Gastroesophageal sphincter (tissue), 4 donors: ENCODE measurements at places on chromosomes 12 and 14.

DNA sequence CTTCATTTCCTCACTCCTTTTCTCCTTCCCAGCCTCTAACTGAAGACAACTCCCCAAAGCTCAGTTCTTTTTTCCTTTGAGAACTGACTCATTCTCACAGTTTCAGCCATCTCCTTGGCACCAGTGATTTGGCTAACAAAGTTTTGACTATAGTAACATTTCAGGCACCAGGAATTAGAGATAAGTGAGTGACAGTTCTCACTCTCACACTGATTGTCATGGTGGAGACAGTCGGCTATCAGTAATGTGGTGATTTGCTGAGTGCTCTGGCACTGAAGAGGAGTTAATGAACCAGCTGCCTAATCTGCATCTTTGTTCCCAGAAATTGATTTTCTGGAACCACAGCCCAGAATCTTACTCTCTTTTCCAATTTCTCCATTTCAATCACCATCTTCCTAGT, 29.5 kb downstream of the HELB start:
- ATAC-seq = no peak

DNA sequence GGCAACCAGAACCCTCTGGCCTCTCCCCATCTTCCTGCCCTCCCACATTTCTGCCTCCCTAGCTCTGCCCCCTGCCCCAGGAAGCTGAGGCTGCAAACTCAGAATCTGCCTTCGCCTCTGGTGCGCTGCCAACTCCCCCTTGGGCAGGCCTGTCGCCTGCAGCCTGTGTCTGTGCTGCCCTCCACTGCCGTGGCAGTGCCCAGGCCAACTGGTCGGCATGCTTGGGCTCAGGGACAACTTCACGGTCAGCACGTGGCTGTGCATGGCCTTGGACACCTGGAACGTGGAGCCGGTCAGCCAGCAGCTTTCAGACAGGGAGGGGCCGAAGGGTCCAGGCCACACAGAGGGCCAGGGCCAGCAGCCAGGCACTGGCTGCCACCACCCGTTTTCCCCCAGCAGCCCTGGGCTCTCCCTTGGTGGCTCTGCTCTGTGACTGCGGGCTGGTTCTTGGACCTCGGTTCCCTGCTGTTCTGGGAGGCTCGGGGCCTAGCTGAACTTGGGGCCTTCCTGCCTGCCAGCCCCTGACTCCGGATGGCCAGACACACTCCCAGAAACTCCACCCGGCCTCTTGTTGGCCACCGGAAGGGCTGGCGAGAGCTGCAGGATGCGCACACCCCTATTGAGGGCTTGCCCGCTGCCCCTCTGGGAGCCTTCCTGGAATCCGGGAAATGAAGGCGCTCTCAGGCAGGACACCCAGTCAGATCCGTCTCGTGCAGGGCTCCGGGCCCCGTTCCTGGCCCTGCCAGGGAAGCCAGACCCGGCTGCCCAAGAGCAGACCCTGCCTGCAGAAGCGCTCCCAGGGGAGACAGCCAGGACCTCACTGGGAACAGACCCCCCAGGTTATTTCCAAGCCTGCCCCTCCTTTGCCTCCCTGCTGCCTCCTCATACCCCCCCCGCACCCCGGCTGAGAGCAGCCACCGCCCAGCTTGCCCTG, 34.2 kb upstream of the PPP1R13B start:
- no peak for ATAC-seq

DNA sequence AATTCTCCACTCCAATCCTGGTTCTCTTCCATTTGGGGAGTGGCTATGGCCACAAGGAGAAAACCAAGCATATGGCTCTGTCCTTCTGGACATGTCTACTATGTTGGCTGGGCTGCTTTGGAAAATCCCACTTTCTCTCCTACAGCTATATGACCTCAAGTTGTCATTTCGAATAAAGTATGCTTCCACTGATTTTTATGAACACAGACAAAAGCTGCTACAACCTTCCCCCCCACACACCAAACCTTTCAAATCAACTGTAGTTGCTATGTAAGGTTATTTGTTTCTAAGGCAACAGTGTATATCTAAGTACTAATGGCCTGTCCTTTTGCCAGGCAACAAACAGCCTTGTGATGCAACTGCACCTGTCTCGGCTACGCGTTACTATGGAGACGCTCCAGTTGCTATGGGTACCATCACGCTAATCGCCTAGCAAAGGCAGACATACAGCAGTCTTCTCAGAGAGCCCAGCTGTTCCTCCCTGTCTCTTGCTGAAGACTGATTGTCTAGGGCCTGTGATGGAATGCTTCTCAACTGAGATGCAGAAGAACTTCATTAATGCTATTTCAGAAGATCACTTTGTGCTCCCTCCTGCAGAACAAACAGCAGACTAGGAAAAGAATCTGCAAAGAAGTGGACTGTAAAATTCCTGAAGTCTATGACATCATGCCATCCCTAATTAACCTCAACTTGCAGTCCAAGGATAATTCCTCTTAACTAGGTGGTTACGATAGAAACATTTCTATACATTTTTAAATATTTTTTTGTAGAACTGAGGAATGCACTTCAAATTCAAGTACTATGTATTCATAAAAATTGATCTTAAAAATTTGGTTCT, 67.6 kb downstream of the FOXN3 start:
- peak; percentile 37 for ATAC-seq

DNA sequence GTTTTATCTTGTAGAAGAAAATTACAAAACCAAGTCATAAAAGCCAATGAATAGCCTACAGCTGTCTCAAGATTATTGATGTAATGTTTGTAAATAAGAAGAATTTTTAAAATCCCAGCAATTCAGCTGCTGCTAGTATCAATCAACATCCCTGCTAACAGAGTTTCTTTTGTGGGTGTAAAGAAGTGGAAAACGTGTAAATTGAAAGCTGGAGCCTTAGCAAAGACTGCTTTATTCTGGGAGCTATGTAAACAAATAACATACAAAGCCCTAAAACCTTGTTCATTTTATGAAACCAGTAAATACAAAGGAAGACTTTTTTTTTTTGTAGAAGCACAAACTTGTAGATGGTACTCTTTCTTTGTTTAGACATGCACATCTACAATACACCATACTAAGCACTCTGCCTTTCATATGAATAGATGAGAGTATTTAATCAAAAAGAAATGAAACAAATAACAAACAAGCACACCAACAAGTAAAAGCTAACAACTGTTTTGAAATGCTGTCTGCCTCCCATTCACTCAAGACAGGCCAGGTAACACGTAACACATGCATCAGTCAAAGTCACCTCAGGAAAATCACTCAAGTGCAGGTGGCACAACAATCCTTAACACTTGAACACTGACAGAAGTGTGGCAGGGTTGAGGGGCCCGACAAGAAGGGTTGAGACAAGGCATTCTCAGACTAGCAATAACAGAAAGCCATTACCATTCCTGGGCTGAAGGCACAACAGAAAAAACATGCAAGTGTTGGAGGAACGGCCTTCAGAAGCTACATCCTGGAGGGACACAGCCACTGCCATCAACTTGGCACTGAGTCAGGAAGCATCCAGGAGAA, 1364.0 kb upstream of the SEL1L start:
- no peak for ATAC-seq

DNA sequence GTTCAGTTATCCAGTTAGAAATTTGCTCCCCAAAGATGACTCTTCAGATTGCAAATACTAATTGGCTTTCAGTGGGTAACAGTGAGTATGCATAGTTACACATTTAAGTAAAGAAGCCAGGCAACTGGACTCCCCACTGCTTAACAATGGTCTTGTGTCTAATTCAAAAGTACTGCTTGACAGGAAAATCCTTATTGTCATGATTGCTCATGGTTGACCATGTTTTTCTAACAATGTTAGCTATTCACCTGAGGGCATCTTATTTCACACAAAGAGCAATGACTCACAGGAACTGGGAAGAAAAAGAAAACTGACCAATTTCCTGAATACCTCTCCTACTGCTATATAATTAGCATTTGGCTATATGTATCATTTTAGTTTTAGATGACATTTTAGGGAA, 33.7 kb upstream of the ALG10B start:
- ATAC-seq = no peak

DNA sequence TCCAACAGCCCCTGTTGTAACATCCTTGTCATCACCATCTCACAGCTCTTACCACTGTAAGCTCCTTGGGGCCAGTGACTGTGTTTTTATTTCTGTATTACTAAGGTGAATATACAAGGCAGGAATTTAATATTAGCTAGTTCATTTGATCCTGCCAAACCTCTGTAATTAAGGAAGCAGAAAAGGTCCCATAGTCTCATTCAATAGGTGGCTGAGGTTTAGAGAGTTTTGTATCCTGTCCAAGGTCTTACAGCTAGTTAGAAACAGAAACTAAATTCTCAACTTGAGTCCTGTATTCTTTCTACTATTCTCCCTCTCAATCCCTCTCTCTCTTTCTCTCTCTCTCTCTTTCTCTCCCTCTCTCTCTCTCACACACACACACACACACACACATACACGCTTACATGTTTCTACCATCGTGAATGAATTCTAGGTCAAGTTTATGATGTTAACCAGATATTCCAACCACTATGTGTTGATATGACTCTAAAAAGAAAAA, 543 bp upstream of the GLIPR1 start:
- ATAC-seq = peak; percentile 8
